Mesenchymal stem cell (in vitro differentiated cells and primary cell): ENCODE measurements at places on chromosomes 6 and 20.

GRCh38 chr6:5506149-5506548 is 244.8 kb downstream of the FARS2 start:
- DNase-seq = no peak

DNA sequence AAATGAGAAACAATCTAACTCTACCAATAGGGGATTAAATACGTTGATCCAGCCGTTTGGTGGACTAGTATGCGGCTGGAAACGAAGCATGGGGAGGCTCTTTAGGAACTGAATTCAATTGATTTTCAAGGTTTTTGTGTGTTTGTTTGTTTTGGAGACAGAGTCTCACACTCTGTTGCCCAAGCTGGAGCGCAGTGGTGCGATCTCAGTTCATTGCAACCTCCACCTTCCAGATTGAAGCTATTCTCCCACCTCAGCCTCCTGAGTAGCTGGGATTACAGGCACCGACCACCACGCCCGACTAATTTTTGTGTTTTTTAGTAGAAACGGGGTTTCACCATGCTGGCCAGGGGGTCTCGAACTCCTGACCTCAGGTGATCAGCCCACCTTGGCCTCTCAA is 7.1 kb downstream of the CNPY3 start:
- no peak for DNase-seq

GRCh38 chr20:43744151-43744611 is 17.4 kb upstream of the GTSF1L start:
- DNase-seq = no peak

GRCh38 chr20:9027626-9028025 is 41.3 kb upstream of the PLCB4 start:
- peak; percentile 36 for DNase-seq

DNA sequence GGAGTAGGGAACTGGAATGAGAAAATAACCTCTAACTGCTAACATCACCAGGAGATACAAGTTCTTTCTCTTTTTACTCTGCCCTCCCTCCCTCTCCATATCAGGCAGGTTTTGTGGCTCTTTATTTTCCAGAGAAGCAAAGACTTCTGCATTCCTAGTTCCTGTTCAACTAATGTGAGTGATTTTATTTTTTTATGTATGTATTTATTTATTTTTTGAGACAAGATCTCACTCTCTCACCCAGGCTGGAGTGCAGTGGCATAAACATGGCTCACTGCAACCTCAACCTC is 6.0 kb upstream of the IER3 start:
- DNase-seq = no peak

DNA sequence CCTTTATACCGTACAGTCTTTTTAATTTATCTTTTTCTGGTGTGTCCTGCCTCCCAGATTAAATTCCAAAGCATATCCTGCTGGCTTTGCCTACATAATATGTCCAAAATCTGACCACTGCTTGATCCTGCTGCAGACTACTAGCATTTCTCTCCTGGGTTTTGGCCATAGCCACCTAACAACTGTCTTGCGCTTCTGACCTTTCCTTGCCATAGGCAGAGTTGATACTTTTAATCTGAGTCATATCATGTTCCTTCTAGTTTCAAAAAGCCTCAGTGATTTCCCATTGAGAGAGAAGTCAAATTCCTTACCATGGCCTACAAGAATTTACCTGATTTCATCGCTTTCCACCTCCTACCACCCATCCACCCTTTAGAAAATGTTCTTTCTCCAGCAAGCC is 104.8 kb downstream of the BCKDHB start:
- DNase-seq = peak; percentile 22

- peak; percentile 97 for DNase-seq
These were observed 138.0 kb downstream of the HFE start for GRCh38 chr6:26224940-26225847.

DNA sequence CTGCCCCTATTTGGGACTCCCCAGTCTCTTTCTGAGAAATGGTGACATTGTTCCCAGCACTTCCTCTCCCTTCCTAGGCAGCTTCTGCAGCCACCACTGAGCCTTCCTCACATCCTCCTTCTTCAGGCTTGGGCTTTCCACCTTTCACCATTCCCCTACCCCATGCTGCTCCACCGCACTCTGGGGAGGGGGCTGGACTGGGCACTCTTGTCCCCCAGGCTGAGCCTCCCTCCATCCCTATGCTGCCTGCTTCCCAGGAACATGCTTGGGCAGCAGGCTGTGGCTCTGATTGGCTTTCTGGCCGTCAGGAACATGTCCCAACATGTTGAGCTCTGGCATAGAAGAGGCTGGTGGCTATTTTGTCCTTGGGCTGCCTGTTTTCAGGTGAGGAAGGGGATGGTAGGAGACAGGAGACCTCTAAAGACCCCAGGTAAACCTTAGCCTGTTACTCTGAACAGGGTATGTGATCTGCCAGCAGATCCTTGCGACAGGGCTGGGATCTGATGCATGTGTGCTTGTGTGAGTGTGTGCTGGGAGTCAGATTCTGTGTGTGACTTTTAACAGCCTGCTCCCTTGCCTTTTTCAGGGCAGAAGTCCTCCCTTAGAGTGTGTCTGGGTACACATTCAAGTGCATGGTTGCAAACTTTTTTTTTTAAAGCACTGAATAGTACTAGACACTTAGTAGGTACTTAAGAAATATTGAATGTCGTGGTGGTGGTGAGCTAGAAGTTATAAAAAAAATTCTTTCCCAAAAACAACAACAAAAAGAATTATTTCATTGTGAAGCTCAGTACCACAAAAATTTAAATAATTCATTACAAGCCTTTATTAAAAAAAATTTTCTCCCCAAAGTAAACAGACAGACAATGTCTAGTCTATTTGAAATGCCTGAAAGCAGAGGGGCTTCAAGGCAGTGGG is 2.1 kb upstream of the CDKN1A start:
- DNase-seq = peak; percentile 69

- DNase-seq = no peak
These were observed 26.7 kb upstream of the IRF4 start for GRCh38 chr6:364609-365540.

DNA sequence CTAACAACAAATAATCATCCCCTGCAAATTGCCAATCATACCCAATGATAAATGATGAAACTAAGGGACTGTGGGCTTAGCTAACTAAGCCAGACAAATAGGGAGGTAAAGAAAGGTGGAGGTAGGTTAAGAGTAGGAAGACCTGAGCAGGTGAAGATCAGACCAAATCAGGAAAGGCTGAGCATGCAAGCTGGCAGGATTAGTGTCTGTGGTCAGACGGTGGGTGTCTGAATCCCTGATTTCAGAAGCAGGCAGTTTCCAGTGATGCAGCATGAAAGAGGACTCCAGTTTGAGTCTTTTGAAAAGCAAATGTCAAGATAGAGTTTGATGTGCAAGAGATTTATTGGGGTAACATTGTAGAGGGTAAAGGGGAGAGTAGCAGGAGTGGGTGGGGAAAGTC is 181.4 kb upstream of the MYLIP start:
- no peak for DNase-seq

DNA sequence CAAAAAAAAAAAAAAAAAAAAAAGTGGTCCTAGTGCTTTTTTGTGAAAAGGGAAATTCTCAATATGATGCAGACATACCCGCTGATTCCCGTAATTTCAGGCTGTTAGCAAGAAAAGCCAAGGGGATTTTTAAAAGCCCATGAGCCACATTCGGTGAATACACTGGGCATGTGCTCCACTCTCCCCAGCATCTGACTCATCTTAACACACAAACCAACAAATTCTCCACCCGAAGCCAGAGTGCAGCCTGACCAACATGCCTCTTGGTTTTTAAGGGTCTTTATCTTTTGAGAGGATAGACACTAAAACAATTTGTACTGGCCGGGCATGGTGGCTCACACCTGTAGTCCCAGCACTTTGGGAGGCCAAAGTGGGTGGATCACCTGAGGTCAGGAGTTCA is 45.5 kb upstream of the CD83 start:
- peak; percentile 22 for DNase-seq

- DNase-seq = no peak
These were observed 5.6 kb downstream of the MAP3K5 start for GRCh38 chr6:136786658-136787057.

DNA sequence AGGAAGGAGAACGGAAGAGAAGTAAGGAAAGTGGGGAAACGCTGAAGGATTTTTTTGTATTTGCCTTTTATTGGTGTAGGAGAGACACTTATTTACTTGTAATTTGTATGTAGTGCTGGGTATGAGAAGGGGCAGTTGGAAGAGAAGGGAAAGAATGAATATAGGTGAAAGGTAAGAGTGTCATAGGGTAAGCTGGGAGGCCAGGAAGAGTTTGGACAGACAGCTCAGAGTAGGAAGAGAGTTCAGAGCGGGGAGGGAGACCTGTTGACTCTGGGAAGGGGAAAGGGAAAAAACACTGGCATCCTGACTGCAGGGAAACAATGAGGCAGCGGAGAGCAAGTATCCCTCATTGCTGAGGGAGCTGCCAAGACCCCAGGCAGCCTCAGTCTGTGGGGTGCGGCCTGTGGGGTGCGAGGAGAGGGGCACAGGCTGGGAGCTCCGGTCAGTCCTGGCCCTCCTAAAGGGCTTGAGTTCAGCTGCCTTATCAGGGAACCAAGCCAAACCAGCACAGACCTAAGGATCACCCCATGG is 3.1 kb downstream of the TRAF3IP2 start:
- no peak for DNase-seq

DNA sequence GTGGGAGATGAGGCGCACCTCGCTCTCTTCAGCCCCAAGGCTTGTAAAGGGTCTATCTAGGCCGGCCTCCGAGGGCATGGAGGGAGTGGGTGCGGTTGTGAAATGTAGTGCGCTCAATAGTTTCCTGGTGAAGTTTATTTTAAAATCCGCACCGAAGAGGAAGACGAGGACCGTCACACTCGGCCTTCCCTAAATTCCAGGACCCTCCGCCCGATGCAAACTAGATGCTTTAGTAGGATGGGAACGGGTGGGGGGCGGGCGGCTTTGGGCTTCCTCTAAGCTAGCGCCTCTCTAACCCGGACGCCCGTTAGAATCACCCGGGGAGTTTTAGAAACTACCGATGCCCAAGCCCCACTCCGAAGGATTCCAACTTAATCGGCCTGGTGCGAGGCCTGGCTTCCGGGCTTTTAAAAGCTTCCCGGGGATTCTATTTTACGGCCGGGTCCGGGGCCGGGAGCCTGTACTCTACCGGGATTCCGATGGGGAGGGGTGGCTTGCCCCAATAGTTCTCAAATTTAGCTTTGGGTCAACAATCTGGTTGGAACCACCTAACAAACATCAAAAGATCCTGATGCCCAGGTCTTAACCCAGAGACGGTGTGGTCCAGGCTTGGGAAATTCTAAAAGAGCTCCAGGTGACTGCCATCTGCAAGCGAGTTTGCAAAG is 548 bp upstream of the BCAS4 start:
- no peak for DNase-seq

DNA sequence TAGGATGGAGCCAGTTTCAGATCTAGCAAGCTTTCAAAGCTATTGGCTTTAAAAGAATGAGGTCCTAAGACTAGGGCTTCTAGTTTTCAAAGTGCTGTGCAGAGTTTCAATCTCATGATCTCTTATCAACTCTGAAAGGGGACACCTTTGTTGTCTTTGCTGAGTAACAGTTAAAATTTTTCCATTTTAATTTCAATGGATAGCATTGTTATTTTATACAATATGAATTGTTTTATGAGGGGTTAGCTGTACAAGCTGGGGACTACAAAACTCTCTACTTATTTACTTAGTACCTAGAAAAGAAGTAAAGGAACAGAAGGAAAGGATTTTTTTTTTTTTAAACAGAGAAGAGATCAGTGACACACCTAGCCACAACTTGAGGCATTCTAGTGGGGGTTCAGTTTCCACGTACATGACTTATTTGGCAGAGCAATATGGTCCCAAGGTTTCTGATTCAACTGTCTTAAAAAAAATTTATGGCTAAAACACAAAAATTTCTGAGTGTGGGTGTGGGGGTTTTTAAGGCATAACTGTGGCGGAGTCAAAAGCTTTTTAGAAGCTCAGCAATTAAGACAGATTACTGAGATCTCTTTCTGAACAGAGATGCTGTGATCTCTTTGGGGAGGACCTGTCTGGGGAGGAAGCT is 46.1 kb upstream of the JAG1 start:
- no peak for DNase-seq

- no peak for DNase-seq
These were observed 158.8 kb downstream of the FRK start for GRCh38 chr6:115901896-115902295.

DNA sequence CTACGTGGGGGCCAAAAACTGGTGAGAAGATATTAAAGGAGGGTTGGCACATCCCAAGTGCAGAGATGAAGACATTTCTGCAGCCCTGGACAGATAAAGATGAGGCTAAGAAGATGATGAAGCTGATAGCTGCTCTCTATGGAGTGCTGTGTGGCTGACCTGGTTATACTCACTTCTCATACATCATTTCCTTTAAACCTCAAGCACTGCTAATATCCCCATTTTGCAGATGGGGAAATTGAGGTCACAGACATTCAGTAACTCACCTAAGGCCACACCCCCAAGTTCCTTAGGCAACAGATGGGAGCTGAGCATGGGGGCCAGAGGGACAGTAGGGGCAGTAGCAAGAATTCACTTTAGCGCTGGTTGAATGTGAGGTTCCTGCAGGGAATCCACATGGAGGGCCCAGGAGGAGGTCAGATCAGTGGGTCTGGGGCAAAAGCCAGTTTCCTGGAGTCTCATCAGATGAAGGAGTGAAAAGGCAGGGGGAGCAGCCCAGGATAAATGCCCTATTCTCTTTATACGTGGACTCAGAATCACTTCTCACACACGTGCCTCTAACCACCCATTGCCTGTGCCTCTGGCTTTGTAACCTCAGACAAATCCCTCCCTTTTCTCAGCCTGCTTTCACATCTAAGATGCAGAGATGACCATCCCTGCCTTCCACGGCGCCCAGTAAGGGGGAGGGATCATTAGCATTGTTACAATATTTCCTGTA is 125.8 kb downstream of the NFATC2 start:
- no peak for DNase-seq

DNA sequence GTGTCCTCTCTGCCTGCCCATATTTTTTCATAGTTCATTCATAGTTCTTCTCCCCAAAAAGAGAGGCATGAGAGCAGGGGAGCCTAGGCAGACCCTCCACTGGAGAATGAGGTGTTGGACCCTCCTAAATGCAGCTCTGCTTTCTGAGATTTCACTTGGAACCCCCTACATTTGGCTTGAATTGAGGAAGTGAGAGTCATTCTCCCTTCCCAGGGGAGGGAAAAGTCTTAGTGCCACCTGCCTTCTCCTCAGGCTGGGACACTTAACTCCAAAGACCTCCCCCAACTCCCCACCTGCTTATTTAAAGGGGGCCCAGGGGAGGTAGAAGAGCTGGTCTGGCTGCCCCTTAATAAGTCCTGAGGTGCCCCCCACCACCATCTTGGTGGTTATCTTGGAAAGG is 78.2 kb downstream of the CHMP4B start:
- no peak for DNase-seq

GRCh38 chr6:43189776-43190304 is 7.8 kb downstream of the CUL9 start:
- no peak for DNase-seq

- DNase-seq = no peak
These were observed 59.0 kb downstream of the PSMG4 start for GRCh38 chr6:3317741-3318211.

- peak; percentile 41 for DNase-seq
These were observed 17.6 kb downstream of the SLC18B1 start for GRCh38 chr6:132780770-132781371.

GRCh38 chr6:144265390-144265789 is 19.7 kb upstream of the UTRN start:
- peak; percentile 76 for DNase-seq

GRCh38 chr6:163260111-163260895 is 154.2 kb upstream of the QKI start:
- peak; percentile 11 for DNase-seq
